ENCODE measurements at places on chromosomes 1 and 21.

- no peak for DNase-seq
Observed at GRCh38 chr1:36177589-36178431, 21.9 kb downstream of the MAP7D1 start.

GRCh38 chr1:162988869-162989268, 80.3 kb upstream of the RGS4 start:
- no peak for DNase-seq

DNA sequence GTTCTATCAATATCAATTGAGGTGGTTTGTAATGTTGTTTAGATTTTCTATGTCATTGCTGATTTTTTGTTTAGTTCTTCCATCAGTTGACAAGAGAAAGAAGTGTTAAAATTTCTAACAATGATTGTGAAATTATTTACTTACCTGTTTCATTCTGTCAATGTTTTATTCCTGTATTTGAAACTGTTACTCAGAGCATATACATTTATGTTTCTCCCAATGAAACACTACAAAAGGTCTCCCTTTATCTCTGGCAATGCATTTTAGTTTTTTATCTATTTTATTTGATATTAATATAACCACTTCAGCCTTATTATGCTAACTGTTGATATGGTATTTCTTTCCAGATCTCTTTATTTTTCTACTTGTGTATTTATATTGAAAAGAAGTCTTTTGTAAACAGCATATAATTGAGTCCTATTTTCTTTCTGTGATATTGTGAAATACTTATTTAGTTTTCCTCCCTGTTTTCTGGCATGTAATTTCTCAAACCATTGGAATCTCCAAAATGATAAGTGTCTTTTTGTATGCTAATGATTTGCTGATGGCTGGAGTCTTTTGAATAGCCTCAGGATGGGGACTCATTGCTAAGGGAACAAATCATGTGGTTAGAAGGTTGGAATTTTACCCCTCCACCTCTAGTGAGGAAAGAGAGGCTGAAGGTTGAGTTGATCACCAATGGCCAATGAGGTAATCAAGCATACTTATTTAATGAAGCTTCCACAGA, 122.0 kb downstream of the ADSS2 start:
- no peak for DNase-seq

DNA sequence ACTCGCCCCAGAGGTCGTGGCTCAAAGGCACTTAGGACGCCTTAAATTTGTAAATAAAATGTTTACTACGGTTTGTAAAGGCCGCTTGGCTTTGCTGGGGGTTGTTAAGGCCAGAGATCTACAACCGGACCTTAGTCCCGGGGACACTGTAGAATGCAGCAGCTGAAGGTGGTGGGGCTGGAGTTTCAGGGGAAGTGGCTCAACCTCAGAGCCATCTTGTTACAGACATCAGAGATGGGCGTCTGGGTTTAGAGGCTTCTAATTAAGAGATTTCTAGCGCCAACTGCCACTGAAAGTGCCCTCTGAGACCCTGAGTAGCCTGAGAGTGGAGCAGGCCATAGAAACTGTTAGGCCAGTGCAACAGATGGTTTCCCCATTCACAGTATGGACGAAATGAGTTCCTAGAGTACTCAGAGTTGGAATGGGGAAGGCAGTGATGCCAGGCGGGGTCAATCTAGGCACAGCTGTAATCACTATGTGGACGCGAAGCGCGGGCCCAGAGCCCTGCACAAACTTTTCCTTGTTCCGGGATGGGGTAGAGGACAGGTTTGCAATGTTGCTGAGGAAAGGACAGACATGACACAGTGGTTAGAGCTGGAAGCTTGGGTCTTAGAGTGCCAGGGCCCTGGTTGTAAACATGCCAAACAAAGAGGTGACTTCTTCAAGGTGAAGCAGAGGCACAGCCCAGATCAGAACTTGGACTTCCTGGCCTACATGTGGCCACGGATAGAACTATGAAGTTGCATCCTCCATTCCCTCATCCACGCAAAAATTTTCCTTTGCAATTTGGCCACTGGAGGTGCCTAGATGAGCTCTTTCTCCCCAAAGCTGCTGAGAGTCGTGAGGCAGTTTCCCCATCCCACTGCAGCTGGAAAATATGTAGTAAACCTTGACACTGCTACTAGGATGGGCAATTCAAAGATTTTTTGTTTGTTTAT, 6.0 kb downstream of the HLX start:
- DNase-seq = no peak

DNA sequence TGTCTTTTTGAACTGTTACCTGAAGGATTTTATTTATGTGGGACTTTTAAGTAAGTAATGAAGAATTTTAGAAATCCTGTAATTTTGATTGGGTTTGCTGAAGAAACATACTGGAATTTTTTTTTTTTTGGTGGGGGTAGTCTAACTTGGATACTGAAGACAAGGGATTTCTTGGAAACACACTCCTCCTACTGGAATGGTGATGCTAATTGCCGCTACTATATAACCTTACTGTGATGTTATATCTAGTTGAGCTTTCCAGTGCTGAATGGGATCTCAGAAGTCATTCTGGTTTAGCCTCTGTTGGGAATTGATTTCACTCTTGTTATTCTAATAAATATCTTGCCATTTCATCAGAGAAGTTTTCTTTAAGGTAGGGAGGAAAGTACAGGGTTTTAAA, 8.4 kb downstream of the PPP2R5A start:
- DNase-seq = no peak

GRCh38 chr1:22670352-22670975, 17.4 kb downstream of the C1QB start:
- no peak for DNase-seq

GRCh38 chr1:203369666-203370065, 18.7 kb upstream of the FMOD start:
- DNase-seq = no peak

DNA sequence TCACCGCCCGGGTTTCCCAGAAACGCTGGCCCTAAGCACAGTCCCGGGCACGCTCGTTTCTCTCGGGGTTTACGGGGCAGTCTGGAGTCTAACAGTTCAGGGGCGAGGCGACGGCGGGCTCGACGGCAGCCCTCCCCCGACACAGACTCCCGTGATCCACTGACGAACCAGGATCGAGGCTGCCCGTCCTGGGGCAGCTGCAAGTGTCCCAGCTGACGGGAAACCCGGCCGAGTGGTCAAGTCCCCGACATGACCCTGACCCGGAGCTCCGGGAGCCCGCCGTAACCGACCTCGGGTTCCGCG, 494 bp downstream of the UBE2J2 start:
- DNase-seq = no peak

DNA sequence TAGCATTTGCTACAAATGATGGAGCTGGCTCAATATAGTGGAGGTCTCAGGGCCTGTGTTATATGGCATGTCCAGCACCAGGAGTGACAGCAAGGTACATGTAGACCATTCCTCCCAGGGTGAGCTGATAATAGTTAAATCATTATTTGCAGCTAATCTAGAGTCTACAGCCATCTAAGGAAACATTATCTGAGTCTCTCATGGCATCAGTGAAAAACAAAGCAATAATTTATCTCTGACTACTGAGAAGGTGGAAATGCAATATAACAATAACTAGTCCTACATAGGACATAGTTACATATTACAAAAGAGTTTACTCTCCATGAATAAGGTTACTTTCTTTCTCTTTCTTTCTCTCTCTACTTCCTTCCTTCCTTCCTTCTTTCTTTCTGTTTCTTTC, 143.4 kb upstream of the KCNK2 start:
- no peak for DNase-seq
